ENCODE measurements at places on chromosomes 3 and 15.

- DNase-seq: peak; percentile 72
Observed at GRCh38 chr15:31347067-31347975, 20.7 kb downstream of the KLF13 start.

DNA sequence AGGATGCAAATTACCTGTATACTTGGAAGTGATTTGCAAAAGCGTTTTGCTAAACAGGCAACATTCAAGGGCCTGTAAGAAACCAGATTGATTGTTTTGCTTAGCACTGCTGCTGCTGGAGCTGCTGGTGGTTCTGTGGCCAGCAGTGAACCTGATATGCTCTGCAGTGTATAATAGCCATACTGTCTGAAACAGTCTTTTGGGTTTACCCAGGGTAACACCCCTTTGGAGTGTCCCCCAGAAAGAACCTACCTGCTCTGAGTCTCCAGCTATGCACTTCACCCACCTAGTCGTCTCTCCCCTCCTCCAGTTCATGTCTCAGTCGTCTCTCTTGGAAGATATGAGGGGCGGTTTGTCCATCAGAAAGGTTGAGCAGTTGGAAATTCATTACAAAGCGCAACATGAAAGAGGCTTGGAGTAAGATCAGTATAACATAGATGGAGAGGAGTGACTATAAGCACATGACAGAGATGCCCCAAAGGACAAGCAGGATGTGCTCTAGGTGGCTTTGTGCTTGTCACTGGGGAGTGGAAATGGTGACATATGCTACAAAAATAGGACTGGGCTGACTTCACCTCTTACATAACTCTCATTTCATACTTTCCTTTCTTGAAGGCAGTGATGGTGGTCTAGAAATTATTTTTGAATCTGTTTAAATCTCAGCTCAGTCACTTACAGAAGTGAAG lies 3.8 kb downstream of the MKRN2 start:
- DNase-seq: no peak

DNA sequence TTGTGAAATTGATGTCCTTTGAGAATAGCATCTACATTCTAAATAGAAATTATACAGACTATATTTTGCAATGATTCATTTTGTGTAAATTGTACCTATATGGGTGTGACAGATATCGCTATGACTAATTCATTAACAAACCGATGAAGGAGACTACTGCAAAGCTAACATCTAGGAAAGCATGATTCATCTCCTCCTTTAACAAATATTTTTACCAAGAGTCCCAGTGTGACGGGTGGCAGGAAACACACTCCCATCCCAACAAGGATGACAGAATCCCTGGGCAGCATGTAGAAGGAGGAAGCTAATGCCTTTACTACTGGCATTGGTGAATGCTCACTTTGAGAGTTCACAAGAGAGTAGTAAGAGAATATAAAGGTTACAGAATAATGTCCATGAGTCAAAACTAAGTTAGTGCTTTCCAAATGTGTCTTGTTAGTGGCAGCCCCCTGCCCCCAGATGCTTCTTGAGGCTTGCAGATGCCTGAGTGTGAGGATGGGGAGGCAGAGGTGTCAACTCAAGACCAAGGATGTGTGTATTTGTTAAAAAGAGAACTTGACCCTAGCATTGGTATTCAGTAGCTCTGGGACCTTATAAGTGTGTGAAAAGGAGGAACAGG lies 180.6 kb downstream of the FMN1 start:
- DNase-seq: no peak

DNA sequence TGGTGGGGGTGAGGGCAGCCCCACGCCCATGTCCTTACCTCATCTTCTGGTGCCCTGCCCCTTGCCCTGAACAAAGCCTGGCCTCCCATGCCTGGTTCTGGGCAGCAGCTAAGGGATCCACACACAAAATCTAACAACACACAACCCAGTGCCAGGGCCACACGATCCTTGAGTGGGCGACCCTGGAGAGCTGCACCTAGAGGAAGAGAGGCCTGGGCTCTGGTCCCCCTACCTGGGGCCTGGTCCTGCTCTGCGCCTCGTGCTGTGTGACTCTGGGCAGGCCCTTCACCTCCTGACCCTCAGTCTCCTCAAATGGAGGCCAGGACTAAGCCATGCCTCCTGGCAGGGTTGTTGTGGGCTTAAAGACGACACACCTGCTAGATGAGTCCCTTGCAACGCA lies 20.0 kb upstream of the C3orf22 start:
- no peak for DNase-seq

GRCh38 chr3:73394240-73394639 lies 230.5 kb downstream of the PDZRN3 start:
- DNase-seq: no peak

DNA sequence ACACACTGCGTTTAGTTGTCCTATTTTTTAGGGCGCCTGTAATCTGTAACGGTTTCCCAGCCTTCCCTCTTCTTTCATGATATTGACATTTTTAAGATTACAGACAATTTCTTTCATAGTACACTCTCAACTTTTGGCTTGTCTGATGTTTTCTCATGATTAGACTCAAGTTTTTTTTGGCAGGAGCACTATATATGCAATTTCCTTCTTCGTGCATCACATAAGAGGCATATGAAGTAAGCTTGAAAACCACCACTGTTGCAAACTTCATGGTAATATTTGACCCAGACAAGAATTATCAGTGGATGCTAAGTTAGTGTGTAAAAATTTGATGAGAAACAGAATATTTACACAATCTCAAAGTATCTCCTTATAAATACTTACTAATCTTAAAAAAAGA lies 119.2 kb upstream of the CMC1 start:
- DNase-seq: no peak

GRCh38 chr3:31203960-31204795 lies 309.7 kb upstream of the GADL1 start:
- no peak for DNase-seq

DNA sequence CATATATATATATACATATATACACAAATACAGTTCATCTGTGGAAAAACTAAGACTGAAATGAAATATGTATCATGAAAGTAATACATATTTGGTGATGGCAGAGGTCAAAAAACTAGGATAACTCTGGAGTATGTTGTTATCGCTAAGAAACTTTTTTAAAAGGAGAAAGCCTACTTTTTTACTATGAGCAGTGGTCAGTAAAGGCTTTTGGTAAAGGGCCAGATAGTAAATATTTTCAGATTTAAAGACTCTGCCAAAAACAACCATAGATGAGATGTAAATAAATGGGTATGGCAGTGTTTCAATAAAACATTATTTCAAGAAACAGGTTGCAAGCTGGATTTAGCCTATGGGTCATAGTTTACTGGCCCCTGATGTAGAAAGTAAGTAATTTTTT lies 93.8 kb upstream of the TGFBR2 start:
- no peak for DNase-seq

- no peak for DNase-seq
Observed at GRCh38 chr3:172249039-172249438, 199.2 kb downstream of the GHSR start.

- DNase-seq: no peak
Observed at GRCh38 chr15:88276821-88277410, 20.4 kb upstream of the NTRK3 start.

GRCh38 chr3:138942271-138942670 lies 4.7 kb downstream of the FOXL2 start:
- DNase-seq: no peak

GRCh38 chr15:62432702-62433398 lies 267.8 kb upstream of the C2CD4B start:
- no peak for DNase-seq

DNA sequence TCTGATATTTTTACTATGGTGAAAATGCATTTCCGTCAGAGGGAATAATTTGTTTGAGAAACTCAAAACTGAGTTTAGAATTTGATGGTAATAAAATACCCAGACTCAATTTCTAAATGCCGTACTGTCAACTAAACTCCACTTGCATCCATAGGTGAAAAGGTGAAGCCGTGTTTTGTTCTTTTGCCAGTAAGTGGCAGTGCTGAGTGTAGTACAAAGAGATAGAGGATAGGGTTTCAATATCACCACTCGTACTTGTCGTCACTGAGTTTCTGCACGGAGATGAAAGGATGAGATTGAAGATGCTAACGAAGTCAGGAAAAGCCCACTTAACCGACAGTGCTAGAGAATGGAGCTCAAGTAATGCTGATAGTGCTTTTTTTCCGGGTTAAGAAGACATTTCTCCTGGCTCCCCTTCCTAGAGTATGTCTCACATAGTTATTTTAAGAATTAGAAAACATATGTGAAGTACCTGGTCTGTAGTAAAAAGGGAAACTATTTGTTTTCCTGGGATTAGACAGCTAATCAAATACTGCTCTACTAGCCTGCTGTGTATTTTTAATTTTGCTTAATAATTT lies 345.1 kb downstream of the IL5RA start:
- DNase-seq: no peak

GRCh38 chr3:122927726-122928125 lies 99.8 kb downstream of the SEMA5B start:
- no peak for DNase-seq

GRCh38 chr15:96330064-96330449 lies 443 bp upstream of the NR2F2 start:
- DNase-seq: no peak
